Endodermal cell (in vitro differentiated cells): ENCODE measurements at places on chromosomes 12 and 14.
A peak's percentile ranks its signal among the peaks of the same experiment; 100 is the strongest.

DNA sequence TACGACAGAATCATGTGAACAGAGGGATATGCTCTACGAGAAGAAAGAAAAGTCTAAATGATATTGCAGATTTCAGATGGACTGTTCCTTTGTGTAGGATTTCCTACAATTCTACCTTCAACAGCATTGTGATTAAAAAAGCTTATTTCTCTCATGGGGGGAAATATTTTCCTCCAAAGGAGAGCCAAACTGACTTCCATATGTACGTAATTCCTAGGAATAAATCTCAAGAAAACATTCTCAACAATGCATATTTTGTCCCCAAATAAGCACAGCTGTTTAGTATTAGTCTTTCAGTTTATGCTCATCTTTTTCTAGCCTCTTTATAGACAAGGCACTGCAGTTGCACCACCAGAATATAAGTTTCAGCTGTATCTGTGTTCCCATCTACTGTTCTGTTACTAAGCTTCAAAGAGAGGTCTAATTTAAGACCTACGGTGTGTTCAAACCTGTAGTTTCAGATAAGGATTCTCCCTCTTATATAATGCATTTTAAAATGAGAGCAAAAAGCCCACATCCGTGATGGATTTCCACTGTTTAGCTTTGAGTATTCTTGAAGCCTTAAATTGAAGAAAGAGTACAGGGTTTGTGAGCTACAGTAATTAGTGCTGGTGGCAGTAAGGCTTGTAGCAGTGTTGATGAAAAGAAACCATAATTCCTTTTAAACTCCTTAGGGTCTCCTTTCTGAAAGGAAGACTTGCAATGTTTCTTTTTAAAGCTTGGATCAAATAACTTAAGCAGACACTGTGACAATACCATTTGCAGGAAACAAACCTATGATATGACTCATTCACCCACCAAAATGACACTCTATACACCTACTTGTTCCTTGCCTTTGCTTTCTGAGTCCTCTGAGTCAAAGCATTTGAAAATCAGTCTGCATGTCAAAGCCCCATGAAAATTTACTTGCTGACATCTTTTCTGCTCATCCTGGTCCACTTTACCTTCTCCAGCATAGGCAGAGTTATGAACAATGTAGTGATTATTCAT lies 754.1 kb downstream of the NOVA1 start:
- no peak for DNase-seq

GRCh38 chr12:109847142-109847735 lies 14.0 kb upstream of the TRPV4 start:
- DNase-seq, result no peak

- no peak for DNase-seq
These were observed 24.6 kb downstream of the IQSEC3 start for GRCh38 chr12:91213-91612.

DNA sequence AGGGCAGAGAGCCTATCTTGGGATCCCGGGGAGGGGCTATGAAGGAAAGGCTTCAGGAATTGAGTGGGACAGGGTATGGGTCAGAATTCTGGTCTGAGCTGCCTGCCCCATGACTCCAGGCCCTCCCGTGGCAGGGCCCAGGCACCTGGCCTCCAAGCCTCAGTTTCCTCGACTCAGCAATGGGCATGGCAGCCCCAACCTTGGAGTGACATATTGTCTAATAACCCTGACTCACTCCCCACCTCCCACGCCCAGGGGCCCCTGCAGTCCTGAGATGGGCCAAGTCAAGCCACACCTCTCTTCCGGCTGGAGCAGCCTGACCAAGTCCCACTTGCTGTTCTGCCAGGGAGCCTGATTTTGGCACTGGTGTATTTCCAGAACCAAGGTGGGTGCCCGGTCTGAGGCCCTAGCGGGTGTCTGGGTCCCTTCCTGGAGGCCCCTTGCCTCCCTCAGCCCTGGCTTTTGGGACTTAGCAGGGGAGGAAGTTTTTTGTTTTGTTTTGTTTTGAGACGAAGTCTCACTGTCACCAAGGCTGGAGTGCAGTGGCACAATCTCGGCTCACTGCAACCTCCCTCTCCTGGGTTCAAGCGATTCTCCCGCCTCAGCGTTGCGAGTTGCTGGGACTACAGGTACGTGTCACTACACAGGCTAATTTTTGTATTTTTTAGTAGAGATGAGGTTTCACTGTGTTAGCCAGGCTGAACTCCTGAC lies 40.3 kb upstream of the RCOR1 start:
- DNase-seq, result no peak

DNA sequence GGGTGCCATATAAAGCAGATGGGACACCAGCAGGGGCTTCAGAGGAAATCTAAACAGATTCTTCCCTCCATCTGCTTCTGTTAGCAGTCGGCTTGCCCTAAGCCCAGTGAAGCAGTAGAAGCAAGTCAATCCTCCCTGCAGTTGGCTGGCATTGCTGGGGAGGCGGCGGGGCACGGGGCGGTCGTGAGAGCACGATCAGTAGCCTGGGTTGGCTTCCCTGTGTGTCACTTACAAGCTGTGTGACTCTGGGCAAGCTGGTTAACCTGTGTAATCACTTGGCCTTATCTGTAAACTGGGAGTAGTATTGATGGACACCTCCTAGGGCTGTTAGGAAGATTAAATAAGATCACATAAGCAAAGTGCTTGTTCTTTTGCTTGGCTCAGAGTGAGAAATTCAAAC lies 19.4 kb downstream of the MYRFL start:
- DNase-seq, result peak; percentile 52

- no peak for DNase-seq
These were observed 8.1 kb downstream of the LETMD1 start for GRCh38 chr12:51056242-51056641.

GRCh38 chr12:16012117-16012516 lies 101.0 kb downstream of the DERA start:
- DNase-seq, result no peak

DNA sequence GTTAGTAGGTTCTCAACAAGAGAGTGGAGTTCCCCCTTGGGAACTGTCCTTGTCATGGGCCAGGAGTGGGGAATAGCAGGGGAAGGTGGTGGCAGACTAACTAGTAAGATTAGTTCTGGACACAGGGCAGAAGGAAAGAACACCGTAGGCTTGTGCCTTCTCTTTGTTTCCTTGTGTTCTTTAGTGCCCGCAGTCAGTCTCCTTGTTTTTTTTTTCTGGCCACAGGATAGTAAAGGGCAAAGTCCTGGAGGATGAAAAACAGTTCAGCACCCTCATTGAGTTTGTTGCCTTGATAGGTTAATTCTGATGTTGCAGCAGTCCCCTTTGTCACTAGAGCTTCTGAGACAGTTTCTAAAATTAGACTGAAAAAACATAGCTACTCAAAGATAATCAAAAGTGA lies 8.4 kb downstream of the PEX5 start:
- DNase-seq, result no peak

DNA sequence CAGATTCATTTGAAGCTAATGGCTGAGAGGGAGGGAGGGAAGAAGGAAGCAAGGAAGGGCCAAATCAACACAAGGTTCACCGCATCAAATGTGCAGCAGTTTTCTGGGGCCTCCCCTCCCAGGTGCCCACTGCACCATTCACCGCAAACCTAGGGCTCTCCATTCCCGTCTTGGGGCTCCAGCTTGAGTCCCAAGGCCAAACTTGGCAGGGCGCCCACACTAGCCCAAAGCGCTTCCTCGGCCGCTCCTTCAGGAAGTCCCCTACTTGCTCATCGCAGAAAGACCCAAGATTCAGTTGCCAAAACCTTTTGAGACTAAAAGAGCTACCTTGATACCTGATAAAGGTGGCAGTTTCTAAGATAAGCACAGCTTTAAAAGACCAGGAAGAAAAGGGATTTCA lies 140.5 kb upstream of the FKBP4 start:
- DNase-seq, result peak; percentile 43

DNA sequence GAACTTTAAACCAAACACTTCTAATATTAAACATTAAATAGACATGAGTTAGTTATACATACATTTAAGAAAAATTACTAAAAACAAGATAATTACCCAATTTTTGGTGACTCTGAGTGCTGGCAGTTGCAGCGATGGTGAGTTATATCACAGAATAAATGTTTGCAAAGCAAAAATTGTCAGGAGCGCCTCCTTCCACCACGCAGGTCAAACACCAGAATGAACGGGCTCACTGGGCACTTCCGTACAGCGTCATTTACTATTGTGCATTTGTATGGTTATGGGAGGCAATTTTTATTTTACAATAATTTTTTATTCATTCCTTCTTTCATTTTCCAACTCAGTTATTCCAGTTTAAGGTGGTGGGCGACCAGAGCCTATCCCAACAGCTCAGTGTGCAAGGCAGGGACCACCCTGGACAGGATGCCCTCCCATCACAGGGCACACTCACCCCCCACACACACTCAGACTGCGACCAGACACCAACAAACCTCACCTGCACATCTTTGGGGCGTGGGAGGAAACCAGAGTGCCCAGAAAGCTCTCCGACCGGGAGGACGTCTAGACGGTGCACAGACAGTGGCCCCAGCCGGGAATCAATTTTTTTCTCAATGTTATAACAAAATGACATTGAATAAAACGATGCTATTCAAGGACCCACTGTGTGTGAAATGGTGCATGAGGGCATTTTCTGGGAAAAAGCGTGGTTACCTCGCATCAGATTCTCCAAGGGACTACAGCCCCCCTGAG lies 67.2 kb downstream of the TESC start:
- DNase-seq, result peak; percentile 28

- DNase-seq, result no peak
These were observed 104.6 kb downstream of the EGLN3 start for GRCh38 chr14:33846100-33846824.

- DNase-seq, result no peak
These were observed 126.3 kb downstream of the RALGAPA1 start for GRCh38 chr14:35682802-35683201.

DNA sequence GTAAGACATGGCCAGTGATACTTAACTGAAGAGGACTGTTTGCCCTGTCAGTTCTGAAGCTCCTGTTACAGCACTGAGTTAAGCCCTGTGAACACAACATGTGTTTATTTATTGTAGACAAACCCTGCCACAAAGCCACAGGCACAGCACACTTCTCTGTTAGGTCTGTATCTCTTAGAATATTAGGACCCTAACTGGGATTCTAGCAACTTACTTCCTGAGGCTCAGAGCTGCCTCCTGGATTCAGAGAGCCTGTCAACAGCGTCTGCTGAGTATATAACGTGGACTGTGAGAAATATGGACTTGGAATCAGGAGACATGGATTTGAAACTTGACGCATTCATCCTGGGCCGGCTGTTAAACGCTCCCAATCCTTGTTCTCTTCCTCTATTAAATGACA lies 135.0 kb upstream of the HIF1A start:
- no peak for DNase-seq

DNA sequence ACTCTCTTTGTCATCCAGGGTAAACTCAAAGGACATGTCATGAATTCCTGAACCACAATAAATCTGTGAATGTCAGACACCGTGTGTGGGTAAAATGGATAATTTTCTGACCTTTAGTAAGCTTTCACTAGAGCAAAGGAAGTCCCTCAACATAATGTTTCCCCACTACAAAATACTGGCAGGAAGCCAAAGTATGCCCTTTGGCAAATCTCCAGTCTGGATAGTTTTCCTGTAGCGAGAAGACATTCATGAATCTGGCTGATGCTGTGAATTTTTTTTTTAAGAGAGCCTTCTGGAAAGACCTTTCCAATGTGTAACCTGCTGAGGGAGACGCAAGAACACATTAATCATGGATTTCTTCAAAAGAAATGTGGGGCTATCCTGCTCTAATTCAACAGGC lies 389.6 kb upstream of the DDHD1 start:
- no peak for DNase-seq
